Stimulated activated CD4-positive, alpha-beta T cell treated with anti-CD3 and anti-CD28 coated beads, Interleukin-1b, Interleukin-23, amount 100 ng/mL, for 1 hour (primary cell): ENCODE measurements at places on chromosomes 4 and X.

DNA sequence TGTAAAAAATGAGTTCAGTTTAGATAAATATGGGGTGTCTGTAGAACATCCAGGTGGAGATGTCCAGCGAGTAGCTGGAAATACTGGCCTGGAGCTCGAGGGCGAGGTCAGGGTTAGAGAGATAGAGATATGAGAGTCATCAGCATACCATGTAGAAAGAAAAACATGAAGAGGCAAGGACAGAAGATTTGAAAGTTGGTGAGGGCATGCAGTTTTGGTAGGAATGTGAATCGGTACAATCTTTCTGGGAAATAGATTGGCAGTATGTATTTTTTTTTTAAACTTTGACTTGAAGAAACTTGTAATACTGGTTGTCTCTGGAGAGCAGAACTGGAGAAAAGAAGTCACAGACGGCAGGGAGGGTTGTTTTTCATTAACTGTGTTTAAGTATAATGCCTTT is 2.4 kb upstream of the SNX12 start:
- no peak for DNase-seq

DNA sequence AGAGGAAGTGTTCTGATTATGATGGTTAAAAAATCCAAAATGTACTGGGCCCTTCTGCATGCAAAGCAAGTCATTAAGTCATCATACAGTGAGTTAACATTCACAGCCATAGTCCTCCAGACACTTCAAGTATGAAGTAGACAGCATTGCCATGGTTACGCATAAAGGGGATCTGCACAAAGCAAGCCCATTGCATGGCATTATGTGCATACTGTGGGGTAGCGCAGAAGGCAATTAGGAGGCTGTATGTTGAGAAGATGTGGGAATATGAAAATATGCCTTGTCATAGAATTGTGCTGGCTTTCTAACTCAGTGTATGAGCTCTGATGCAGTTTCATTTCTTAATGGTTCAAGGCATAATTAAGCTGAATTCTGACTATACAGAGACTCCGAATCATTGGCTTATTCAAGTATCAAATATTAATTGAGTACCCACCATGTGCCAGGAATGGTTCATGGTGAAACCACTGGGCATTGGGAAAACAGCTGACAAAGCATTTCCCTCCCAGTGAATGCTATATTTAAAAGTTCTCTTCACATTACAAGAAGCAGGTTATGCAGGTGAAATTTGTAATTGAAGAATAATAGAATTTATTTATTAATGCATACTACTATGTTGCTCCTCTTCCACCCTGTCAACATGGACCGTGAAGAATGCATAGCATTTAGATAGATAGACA is 588.9 kb downstream of the ZNF674 start:
- no peak for DNase-seq

DNA sequence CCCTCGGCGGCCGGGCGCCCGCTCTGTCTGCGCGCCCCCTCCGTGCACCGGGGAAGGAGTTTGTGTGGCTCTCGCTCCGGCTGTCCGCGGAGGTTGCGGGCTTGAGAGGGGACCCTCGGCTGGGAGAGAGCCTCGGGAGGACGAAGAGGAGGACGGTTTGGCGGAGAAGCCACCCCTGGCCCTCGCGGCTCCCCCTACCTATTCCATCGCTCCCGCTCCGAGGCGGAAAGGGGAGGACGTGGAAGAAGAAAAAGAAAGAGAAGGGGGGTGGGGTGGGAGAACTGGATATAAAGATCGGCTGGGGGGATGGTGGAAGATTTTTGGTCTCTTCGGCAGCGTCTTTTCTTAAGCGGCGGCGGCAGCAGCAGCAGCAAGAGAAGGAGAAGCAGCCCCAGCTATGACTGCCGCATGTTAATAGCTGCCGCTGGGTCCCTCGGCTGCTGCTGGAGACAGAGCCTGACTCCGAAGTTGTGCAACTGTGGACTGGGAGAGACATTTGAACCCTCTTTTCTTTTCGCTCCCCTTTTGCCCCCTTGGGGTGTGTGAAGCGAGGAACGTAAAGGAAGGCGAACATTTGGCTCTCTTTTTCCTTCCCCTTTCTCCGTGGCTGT is 895 bp downstream of the ADGRL3 start:
- no peak for DNase-seq

- DNase-seq, result no peak
These were observed 107.0 kb downstream of the OR13H1 start for GRCh38 chrX:131650637-131651410.

DNA sequence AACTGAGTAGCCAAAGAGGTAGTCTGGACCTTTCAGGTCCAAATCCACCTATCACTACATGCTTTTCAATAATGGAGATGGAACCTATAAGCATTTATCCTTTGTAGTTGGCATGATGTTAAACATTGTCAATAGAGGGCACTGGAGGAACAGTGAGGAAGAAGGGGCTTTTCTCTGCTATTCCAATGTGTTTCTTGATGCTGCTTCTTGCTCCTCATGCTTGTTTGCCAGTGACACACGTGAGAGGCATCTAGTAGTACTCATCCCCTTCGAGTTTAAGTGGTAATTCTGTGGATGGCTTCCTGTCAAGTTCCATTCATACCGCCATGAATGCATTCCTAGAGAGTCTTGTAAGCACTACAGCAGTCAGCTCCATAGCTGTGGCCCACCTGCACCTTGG is 84.0 kb downstream of the NAA11 start:
- no peak for DNase-seq
